ENCODE measurements at places on chromosomes 13 and 19.

DNA sequence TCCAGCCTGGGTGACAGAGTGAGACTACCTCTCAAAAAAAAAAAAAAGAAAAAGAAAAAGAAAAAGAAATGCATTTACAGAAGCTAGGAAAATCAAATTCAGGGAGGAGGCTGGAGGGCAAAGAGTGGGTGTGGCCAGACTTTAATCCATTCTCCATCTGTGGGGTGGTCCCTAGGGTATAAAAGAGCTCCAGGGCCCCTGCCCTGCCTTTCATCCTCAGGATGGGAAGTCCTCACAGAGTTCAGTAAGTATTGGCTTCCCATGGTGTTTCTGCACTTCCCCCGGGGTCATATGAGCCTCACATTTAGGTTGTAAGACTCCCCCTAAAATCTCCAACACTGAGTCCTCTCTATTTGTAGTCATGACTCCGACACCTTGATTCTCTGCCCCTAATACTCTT is 33.0 kb downstream of the DPRX start:
- DNase-seq, result no peak

DNA sequence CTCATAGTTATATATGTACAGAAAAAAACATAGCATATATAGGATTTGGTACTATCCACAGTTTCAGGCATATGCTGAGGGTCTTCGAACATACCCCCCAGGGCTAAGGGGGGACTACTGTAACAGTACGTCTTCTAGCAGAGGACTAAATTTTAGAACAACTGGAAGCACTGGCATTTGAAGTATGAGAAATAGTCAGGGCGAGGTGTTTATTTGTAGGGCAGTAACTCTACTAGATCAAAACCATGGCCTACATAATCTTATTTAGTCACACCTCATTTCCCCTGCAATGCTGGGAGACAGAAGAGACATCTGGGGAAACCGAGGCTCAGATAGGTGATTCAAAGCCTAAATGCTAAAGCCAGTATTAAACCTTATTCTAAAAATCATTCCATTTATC is 245.6 kb downstream of the DCT start:
- DNase-seq, result no peak

DNA sequence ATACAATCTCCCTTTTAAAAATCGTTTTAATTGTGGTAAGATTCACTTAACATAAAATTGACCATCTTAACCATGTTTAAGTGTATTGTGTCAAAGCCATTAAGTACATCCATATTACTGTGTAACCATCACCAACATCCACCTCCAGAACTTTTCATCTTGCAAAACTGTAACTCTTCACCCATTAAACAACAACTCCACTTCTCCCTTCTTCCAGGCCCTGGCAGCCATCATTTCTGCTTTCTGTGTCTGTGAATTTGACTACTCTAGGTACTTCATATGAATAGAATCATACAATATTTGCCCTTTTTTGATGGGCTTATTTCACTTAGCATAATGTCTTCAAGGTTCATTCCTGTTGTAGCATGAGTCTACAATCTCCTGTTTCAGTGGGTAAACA is 36.5 kb upstream of the VWA8 start:
- no peak for DNase-seq

DNA sequence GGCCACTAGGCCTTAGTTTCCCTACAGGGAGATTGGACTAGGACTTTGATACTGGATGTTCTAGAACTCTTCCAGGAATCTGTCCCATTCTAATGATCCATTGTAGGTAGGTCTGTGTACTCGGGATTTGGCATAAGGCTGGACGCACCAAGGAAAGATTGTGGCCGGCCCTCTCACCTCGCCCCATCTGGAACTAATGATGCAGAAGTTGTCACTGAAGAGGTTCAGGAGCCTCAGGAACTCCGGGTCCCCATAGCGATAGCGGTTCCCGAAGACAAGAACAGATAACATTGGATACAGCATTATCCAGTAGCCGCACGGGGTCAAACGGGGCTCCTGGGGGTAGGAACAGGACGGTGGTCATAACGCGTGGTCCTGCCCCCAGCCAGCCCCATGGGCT is 11.2 kb downstream of the EGLN2 start:
- no peak for DNase-seq

GRCh38 chr13:24984134-24984533 is 111.8 kb upstream of the PABPC3 start:
- DNase-seq, result no peak

DNA sequence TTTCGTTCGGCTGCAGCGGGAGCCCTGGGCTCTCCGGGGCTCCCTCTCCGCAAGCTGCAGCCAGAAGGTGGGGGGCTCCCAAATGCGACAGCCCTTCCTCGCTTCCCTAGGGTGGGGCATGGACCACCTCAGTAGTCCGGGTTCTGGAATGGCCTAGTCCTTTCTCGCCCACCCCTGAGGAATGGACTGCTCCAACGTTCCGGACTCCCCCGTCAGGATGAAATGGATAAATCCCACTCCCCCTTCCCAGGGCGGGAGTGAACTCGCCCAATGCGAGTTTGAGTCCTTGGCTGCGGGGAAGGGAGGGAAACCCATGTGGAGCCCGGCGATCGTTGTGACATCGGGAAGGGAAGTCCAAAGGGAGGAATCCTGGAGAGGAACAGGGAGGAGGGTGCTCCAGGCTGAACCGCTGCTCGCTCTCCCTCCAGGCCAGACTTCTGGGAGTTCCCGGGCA is 5.5 kb downstream of the HRC start:
- peak; percentile 84 for DNase-seq

- no peak for DNase-seq
Observed at GRCh38 chr19:49497047-49497788, 984 bp downstream of the RPS11 start.

GRCh38 chr13:97268772-97269171 is 46.6 kb downstream of the MBNL2 start:
- DNase-seq, result no peak

DNA sequence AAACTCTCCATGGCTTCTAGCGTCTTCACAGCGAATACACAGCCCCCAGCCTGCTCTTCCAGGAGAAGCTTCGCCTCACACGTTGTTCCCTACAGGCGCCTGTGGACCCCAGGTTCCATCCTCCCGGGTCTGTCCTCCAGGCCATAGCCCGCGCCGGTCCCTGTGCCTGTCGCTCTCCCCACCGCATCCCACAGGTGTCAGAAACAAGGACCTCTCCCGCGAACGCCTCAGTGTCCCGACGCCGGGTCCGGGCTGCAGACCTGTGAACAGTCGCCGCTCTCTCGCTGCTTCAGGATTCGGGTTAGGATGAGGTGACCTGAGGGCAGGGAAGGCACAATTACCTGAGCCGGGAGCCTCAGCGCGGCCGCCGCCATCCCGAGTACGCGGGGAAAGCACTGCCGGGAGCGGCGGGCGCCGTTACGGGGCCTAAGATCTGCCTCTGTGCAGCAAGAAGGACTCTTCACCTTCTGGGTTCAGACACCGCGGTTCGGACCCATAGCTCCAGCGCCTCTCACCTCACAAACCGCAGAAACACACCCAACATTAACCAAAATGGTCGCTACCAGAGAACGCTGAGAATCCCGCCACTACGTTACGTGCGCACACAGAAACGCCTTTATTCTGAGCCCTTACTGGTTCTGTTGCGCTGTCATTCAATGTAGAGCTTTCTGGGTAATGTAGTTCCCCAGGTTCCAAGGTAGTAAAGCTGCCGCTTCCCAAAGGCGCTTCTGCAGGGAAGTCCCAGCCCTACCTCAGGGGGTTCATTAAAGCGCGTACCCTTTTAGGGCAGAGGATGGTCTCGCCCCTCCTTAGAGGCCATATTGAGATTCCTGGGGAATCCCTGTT is at the start of gene ZNF418:
Gene ZNF418 (minus strand): TSS at position 583 of the 846 bp plus-strand sequence. CDS start 1,580 bp downstream, outside the sequence.
- DNase-seq, result no peak

DNA sequence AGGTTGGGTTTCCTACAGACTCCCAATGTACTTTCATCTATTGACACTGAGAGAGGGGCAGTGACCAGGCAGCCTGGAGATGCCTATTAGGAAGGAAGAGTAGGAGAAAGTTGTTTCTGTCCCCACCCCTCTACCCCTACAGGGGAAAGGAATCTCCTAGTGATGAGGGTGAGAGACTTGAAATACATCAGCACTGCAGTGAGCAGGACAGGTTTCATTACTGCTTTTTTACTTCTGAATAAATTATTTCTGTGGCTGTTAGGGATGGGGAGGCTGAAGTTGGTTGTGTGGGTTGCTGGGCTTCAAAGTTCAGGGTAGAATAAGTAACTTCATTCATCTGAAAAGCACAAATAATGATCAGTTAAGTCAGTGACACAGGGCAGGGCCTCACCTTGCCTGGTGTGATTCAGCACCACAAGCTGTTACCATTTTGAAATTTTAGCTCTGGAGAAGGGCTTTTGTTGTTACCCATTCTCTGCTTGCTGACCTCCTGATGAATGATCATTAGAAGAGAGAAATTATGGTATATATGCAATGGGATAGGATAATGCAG is 19.3 kb downstream of the CEACAM1 start:
- DNase-seq, result peak; percentile 20

DNA sequence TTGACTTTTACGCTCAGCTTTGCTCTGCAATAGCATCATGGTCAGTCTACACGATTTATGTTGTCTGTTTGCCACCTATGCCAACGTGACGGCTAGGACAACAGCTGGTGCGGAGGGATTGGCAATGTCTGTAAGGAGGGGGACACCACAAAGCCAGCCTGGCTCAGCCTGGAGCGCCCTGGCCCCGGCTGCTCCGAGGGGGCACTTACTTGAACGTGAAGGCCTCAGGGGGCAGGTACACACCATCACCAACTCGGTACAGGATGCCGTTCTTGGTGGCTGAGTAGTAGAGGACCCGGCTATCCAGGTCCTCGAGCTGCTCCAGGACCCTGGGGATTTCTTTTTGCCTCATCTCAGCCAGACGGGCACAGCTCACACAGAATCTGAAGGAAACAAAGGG is 26.4 kb upstream of the EIF3G start:
- DNase-seq, result no peak

GRCh38 chr13:110680852-110681251 is 25.1 kb downstream of the CARS2 start:
- no peak for DNase-seq

DNA sequence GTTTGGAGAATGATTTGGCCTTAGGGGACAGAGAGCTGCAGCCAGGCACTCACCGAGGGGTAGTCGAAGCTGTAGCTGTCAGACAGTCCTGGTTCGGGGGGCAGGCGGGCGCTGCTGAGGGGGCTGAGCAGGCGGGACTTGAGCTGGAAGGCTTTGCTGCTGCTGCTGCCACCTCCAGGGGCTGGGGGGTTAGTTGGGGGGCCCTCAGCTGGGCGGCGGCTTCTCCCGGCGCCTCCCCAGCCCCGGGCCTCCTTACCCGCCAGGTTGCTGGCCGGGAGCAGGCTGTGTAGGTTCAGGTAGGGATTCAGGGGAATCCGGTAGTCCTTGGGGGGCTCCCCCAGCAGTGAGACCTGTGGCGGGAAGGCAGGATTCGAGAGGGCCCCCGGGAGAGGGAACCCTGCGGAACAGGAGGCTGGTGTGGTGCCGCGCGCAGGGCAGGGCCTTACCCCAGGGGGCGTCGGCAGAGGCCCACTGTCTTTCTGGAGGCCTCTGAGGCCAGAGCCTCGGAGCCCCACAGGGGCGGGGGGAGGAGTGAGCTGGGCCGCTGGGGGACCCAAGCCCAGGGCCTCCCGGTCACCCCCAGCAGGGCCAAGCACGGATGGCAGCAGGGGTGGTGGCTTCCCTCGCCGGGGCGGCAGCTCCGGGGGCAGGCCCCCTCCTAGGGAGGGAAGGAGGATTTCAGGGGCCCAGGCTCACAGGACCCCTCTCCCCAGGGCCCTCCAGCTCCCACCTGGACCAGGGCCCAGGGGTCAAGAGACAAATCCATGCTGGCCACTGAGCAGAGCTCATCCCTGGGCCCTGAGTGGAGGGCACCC is 5.0 kb upstream of the FDX2 start:
- no peak for DNase-seq

- no peak for DNase-seq
Observed at GRCh38 chr13:21884965-21885567, 214.2 kb downstream of the FGF9 start.

- DNase-seq, result no peak
Observed at GRCh38 chr19:47421244-47421786, 2.0 kb upstream of the MEIS3 start.

DNA sequence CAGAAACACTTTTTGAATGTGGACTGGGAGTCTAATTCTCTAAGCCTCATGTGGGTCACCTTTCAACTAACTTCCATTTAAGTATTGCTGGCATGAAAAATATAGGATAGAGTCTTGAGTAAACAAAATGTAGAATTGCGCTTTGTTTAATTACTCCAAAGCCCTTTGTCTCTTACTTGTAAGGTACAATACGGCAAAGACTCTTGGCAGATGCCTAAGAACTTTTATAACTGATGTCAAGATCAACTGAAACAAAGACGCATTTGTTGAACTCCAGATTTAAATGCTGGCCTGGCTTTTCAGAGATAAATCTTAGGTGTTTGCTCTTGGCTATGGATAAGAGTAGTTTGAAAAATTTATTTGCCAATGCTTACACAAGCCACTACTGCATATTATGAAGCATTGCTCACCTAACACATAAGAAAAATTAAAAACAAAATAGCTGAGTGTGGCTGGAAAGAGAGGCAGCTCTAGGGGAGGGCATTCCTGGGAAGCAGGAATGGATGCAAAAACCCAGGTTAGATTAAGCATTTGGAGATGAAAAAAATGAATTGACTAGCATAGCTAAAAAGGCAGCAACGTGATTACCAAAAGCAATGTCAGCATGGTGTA is 107.3 kb upstream of the STARD13 start:
- DNase-seq, result no peak

DNA sequence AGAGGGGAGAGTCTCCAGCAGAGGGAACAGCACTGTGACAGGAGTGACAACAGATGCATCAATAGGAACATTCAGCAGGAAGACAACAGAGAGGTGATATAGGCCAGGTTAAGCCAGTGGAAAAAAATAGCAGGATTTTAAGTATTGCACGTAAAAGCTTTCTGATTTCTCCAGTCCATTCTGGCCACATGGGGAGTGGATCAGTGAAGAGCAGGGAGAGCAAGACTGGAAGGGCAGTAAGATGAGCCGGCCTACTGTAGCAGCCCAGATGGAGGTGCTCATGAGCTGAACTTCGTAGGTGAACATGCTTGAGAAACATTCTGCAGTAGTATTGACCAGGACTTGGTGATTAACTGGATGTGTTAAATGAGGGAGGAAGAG is 1.7 kb downstream of the UTP14C start:
- no peak for DNase-seq

GRCh38 chr13:69761581-69761980 is 346.0 kb upstream of the ATXN8OS start:
- DNase-seq, result no peak

DNA sequence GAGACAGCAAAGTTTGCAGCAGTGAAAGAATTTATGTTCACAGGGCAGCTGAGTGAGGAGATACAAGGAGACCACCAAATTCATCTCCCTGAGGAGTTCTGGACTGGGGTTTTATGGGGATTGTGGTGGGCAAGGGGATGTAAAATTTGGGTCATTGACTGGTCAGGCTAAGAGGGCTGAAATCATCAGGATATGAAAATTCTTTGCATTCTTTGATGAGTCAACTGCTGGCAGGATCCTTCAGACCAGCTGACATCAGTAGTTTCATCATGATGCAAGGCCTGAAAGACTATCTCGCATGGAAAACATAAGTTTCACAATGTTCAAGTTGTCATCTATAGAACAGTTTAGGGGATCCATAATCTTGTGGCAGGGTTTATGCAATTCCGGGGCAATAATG is 869.5 kb upstream of the PCDH9 start:
- DNase-seq, result no peak

- DNase-seq, result no peak
Observed at GRCh38 chr19:4224470-4224869, 4.9 kb upstream of the EBI3 start.

Data from type B pancreatic cell (in vitro differentiated cells).